ENCODE measurements at places on chromosomes 7 and 10.

GRCh38 chr7:85175217-85175616, 11.6 kb downstream of the SEMA3D start:
- no peak for DNase-seq

DNA sequence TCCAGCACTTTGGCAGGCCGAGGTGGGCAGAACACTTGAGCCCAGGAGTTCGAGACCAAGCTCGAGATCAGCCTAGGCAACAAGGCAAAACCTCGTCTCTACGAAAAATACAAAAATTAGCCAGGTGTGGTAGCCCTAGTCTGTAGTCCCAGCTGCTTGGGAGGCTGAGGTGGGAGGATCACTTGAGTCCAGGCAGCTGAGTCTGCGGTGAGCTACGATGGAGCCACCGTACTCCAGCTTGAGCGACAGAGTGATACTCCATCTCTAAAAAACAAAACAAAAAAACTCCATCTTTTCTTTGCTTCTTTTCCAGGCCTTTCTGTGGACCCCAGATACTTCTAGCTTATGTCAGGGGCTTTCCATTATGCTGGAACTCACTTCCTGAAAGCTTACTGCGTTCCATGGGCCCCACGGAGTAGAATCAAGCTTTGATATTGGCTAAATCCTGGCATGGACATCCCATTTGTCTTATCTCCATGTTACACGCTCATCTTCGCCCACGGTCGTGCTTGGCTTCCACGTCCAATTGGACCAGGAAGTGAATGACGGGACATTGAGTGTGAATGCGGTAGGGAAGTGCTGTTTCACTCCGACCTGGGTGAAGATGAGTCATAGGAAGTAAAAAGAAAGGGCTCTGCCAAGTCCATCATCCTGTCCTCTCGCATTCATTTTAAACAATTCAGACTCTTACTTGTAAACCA, 45.7 kb downstream of the FAM171A1 start:
- no peak for DNase-seq

GRCh38 chr10:120017733-120018417, 125.3 kb downstream of the SEC23IP start:
- no peak for DNase-seq

DNA sequence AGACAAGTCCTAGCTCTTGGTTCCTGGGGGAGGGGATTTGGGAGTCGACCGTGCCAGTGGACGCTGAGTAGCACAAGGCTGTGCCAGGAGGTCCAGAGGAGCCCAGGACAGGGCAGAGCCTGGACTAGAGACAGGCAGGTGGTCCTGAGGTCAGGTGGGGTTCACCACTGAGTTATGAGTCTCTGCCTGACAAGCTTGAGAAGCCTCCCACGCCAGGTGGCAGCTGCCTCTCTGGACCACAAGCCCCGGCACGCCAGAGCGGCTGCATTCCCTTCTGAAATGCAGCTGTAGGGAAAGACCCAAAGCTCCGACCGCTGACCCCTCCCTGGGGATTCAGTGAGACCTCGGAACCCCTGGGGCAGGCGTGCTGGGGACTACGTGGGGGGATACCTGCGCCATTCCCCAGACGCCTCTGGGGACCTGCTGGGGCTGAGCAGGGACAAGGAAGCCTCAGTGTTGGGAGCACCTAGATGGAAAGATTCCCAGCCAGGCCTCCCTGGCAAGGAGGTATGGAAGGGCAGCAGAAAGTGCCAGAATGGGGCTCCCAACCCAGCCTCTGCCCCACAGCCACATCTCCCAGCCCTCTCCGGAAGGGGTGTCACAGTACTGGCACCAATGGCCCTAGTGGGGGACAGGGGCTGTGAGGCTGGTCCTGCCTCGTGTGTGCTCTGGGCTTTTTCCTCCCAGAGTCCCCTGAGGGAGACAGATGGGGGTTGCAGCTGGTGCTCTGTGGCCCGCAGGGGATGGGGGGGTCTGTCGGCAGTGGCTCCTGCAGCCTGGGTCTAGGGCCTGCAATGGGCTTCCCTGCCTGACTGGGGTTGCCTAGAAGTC, 29.0 kb downstream of the PDGFA start:
- no peak for DNase-seq

- no peak for DNase-seq
Measured at GRCh38 chr7:6451224-6451705, 3.5 kb upstream of the DAGLB start.

GRCh38 chr10:128476368-128476725, 350.1 kb upstream of the MKI67 start:
- DNase-seq: no peak

Measured in NCI-H187 treated with DMSO at 0.1 percent for 48 hours (cell line).